ENCODE measurements at places on chromosomes 12 and 14.

GRCh38 chr14:66072190-66073084 lies 413.7 kb upstream of the CCDC196 start:
- no peak for DNase-seq

DNA sequence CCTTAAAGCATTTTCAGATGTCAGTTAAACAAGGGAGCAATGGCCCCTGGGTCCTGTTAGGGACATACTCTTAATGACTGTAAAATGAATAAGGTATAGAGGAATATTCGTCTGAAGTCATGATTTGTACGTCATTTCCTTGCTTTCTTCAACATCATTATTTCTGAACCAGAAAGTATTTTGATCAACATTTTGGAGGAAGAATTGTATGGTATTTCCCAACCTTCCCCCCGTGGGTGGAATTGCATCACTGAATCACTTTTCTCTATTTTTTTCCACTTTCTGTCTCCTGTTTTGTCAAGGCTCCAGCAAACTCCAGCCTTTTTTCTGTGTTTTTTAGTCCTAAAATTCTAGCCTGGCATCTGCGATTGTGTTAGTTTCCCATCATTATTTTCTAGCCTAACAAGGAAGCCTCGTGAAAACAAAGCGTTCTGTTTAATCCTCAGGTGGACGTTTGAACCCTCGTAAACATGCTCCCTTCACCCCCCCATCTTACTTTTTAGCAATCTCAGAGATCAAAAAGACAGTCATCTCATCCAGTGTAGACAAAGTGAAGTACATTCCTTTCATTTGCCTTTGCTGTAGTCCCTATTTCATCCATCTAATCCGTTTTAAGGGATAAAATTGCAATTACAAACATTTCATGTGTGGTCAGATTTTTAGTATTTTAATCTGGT lies 62.3 kb downstream of the ETV6 start:
- DNase-seq: no peak

DNA sequence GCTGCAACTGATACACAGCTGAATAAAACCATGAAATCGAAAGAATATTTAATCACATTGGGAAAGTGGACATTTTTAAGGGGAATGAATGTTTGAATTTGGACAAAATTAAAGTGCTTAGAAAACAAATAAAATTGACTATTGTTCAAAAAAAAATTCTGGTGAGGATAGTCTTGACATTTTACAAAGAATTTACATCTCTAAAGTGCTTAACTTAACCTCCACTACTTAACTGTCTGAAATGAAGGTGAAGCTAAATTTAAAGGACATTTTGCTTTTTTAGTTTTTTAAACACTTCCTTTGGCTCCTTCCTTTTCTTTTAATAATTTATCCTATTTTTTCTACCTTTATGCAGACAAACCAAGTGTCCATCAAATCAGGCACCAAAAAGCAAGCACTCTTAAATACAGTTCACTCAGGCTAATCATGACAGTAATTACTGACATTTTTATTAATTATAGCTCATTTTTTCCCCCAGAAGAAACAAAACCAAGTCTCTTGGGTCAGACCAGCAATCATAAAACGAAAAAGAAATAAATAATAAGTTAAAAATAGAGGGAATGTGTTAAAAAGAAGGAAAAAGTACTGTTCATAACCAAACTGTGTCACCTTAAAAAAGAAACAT lies 5.7 kb upstream of the CCND2 start:
- no peak for DNase-seq

DNA sequence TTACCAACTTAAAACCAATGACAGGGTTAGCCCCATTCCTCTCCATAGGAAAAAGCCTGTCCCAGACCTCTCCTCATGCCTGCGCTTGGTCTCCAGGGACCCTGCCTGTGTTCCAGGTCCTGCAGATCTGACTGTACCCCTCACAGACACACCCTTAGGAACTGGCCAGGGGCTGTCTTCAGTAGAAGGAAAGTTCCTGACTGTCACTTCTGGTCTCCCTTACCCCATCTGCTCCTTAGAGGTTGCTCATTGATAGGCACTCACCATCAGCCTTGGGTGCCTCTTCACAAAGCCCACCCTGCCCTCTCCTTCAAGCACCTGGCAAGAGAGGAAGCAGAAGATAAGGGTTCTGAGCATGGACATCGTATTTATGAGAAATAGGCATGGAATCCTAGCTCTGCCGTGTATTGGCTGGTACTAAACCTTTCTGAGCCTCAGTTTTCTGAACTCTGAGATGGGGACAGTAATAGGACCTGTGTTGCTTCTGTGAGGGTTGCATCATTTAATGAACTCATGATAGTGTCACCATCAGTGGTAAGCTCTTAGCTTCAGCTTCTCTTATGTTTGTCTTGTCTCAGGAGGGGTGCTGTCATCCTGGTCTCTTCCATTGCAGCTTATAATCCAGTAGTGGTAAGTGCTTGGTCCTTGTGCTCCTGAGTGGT lies 7.5 kb downstream of the DHRS2 start:
- no peak for DNase-seq

GRCh38 chr12:74547249-74547648 lies 9.6 kb downstream of the ATXN7L3B start:
- no peak for DNase-seq

GRCh38 chr12:24748326-24748725 lies 200.6 kb downstream of the BCAT1 start:
- DNase-seq: no peak

DNA sequence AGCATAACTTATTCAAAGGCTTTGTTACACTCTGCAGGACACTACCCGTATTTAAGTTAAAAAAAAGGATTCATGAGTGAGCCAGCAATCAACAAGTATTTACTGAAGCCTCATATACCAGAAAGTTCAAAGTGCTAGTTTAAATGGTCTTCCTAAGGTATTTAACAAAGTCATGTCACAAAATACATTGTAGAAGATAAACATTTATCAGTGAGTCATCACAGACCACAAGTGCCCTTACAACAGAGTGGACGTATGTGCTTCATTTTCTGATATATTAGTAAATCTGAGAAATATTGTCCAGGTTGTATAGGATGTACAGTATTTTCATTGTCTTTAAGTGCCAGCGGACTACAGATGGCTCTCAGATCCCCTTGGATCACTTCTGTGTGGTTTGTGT lies 24.2 kb downstream of the FLRT2 start:
- no peak for DNase-seq

DNA sequence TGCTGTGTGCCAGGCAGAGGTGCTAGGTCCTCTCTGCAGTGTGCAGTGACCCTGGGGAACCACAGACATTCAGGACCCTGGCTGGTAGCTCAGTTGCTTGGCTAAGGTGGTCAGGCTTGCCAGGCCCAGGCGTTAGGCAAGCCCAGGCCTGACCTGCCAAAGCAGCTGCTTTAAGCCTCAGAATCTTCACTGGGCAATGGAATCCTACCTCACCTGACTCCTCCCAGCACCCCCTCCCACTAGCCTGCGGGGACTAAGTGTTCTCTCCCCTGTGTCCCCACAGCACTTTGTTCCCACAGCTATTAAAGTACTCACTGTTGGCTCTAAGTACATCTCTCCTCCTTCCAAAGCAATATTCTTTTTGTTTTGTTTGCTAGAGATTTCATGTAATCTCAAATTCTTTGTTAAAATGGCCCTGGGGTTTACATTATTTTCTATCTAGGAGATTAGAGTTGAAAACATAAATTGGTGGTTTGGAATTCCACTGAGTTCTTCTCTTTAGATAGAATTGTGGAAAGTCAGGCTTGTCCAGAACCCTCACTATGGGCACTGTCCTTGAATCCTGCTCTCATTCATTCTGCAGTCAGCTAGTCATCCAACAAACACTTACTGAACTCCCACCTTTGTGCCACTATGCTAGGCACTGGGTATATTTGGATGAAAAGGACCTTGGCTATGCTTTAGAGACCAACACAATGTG lies 44.4 kb downstream of the DGLUCY start:
- no peak for DNase-seq

DNA sequence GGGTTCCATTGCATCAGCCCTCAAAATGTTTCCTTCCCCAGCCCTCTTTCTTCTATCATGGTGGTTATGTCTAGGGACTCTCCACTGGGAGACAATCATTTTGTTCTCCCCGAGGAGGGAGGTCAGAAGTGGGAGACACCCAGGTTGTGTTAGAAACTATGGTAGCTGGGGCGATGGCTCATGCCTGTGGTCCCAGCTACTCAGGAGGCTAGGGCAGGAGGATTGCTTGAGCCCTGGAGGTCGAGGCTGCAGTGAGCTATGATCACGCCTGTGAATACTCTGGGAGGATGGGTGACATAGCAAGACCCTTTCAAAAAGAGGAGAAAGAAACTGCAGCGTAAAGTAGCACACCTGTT lies 13.0 kb upstream of the LRRC23 start:
- DNase-seq: no peak

GRCh38 chr14:88013750-88014349 lies 8.9 kb downstream of the GPR65 start:
- no peak for DNase-seq

DNA sequence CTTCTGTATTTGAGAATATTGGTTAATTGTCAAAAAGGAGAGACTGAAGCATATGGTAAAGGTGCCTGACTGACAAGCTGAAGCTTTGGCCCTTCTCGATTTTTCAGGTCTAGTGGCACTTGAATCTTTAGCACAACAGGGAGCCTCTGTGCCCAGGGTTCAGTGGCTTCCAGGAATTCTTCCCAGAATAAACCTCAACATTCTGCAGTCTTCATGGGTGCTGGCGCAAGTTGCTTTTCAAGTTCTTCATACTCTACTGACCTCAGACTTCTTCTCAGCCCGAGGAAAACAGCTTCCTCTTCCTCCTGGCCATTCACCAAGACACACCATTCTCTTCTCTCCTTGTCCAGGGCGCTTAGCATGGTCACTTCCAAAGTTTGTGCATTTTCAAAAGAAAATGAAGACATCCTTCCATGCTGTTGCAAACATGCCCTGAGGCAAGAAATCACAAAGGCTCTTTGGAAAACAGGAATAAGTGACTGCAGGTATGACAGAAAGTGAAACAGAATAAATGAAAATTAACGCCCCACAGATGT lies 89.9 kb downstream of the MGST1 start:
- DNase-seq: no peak

DNA sequence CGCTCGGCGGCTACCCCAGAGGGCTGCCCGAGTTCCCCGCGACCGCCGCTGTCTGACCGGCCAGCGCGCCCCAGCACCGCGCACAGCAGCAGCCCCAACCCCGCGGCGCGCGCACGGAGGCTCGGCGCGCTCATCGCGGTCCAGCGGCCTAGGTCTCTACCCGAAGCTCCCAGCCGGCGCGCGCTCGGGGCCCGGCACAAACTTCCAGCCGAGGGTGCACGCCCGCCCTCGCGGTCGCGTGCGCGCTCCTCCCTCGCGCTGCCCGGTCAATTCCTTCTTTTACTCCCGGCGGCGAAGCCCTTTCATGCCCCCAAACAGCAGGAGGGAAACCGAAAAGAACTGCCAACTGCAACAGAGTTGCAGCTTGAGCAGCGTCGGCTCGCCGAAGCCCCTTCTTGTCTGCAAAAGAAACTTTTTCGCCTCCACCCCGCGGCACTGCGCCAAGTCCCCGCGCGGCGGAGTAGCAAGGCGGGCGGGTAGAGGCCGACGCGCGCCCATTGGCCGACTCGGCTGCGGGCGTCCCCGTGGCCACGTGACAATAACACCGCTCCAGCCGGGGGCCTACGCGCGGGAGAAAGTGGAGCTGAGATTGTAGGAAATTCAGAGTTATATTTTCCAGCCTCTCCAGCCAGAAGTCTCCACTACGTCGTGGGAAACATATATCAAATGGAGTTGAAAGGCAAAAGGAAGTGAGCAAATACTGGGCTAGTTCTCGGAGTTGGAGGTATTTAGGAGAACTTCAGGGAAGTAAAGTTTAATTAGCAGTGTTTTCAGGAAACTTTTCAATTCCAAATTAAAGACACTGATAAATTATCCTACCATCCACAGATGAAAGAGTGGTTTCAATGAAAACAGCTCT lies at the start of gene LRIG3:
Gene LRIG3 (minus strand): TSS at position 403 of the 859 bp plus-strand sequence. CDS start 269 bp downstream, at position 134.
- DNase-seq: no peak

GRCh38 chr12:6553051-6553868 lies 2.6 kb downstream of the IFFO1 start:
- no peak for DNase-seq

- DNase-seq: no peak
Measured at GRCh38 chr12:13250416-13250815, 53.9 kb downstream of the EMP1 start.

GRCh38 chr14:71243697-71244096 lies 336.4 kb downstream of the PCNX1 start:
- DNase-seq: no peak

- no peak for DNase-seq
Measured at GRCh38 chr14:34650786-34651584, 21.0 kb upstream of the SNX6 start.

DNA sequence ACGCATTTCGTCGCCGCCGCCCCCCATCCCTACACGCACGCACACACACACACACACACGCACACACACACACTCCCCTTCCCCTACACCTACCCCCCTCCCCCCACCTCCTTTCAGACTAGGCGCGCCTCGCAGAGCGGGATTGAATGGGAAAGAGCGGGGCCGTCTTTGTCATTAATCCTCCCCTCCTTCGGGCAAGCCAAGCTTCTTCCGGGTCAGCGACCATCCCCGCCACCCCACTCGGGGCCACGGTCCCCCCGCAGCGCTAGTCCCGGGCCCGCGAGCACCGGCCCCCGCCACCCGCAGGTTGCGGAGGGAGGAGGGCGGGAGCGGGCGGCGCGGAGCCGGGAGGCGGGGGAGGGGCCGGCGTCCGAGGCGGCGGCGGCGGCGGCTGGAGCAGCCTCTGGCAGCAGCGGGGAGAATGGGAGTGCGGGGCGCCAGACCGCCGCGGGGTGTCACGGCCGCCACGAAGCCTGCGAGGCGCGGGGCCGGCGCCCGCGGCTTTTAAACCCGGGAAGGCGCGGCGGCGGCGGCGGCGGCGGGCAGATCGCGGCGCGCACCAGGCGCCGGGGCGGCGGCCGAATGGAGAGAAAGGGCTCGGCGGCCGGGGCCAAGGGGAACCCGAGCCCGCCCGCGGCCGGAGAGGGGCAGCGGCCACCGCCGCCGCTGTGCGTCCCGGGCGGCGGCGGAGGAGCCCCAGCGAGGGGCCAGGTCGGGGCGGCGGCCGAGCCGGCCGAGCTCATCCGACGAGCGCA lies at the start of gene TTC9:
Gene TTC9 (plus strand): TSS at position 369 of the 755 bp plus-strand sequence. CDS start 214 bp downstream, at position 583.
- no peak for DNase-seq

All from NCI-H1436 treated with DMSO at 0.1 percent for 48 hours (cell line).